SK-MEL-5 (cell line): ENCODE measurements at places on chromosomes 7 and 10. TPM values are rescaled to one million over a fixed set of nuclear protein-coding genes. Genes with fewer than 3 reads are reported as not detected.

Gene IL6
- 20.5 and 27.7 TPM in 2 replicates for total RNA-seq

Gene OR9A2
- total RNA-seq, result not detected in 2 replicates

Gene ANXA8
- total RNA-seq, result 0.08 TPM in 1 of 2 replicates, not detected in the other

Gene PCDH15
- total RNA-seq, result 0.24 and 0.34 TPM in 2 replicates

Gene AIFM2
- 8.1 and 8.2 TPM in 2 replicates for total RNA-seq

Gene PRR15
- not detected in 2 replicates for total RNA-seq

Gene PNLIPRP1
- total RNA-seq, result not detected in 2 replicates

Gene EIF4H
- 326 and 351 TPM in 2 replicates for total RNA-seq

Gene TRIM50
- total RNA-seq, result not detected in 2 replicates

Gene SRRM3
- 13.1 and 16.4 TPM in 2 replicates for total RNA-seq

Gene GNAI1
- total RNA-seq, result 54.9 and 59.5 TPM in 2 replicates

Gene PLEKHA1
- 10.4 and 10.7 TPM in 2 replicates for total RNA-seq

Gene C10orf53
- not detected in 2 replicates for total RNA-seq

Gene LMOD2
- total RNA-seq, result not detected in 2 replicates
